Stimulated activated CD8-positive, alpha-beta memory T cell treated with anti-CD3 and anti-CD28 coated beads, Interleukin-2, amount 100 ng/mL, for 1 hour (primary cell): ENCODE measurements at places on chromosomes 7 and 10.

DNA sequence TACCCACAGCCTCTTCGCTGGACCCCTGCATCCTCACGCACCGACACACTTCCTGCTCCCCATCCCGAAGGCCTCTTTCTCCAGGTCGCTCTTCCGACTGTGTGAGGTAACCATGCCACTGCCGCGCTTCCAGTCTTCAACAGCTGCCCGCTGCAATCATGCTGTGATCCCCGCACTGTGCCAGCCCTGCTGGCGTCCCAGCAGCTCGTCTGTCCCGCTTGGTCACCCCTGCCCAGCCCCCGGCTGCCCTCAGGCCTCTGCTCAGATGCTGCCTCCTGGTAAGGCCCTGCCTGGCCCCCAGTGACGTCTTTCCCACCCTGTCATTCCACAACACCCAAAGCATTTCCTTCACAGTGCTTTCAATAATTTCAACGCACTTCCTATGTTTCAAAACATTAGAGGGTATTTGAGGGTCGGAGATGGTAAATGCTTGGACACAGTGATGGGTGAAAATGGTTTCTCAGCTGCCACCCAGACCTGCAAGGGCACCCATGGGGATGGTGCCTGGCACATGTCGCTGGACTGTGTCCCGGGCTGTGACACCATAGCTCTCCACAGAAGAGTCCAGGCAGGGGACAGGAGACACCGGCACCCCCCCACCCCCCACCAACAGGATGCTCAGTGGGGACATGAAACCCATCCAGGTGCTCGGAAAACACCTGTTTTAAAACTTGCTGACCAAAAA is 125.2 kb downstream of the MAD1L1 start:
- no peak for DNase-seq

- no peak for DNase-seq
These were observed 492.9 kb downstream of the PTPRN2 start for GRCh38 chr7:158094671-158095226.

- DNase-seq, result no peak
These were observed 22.7 kb downstream of the NT5C3A start for GRCh38 chr7:33039903-33040292.

DNA sequence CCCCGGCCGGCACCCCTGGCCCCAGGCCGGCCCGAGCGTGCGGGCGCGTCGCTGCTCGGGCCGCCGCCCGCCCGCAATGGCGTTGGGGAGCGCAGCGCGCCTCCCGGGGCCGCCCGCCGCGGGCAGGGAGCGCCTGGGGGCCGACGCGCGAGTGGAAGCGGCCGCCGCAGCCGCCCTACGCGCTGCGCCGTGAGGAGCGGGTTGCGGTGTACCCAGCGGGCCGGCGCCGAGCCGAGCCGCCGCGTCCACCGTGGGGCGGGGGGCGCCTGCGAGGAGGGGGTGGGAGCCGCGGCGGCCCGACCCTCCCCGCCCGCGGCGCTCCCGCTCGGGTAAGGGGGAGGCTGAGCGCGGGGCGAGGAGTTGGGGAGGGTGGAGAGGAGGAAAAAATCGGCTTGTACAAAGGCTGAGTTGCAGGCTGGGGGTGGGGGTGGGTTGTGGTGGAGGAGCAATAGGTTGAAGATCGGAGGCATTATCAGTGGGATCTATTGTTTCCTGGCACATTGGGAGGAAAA is 473 bp downstream of the PPP1R9A start:
- no peak for DNase-seq

DNA sequence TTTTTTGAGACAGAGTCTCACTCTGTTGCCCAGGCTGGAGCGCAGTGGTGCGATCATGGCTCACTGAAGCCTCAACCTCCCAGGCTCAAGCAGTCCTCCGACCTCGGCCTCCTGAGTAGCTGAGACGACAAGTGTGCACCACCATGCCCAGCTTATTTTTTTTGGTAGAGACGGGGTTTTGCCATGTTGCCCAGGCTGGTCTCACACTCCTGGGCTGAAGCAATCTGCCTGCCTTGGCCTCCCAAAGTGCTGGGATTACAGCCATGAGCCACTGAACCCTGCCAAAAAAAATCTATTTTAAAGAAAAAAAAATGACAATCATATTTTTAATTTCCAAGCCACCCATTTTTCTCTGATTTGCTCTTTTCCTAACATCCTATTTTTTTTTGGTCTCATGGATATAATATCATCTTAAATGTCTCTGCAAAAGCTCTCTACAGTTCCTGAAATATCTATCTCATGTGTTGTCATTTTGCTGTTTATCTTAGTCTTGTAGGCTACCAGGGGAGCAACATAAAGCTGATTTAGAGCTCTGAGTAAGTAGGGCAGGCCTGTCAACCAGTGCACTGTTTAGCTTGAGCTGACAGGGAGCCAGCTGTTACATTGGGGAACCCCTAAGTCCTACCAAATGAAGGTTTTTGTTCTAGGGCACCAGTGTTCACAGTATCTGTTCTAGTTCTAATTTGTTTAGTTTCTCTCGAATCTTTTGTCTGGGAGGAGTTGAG is 29.9 kb upstream of the HBP1 start:
- no peak for DNase-seq

DNA sequence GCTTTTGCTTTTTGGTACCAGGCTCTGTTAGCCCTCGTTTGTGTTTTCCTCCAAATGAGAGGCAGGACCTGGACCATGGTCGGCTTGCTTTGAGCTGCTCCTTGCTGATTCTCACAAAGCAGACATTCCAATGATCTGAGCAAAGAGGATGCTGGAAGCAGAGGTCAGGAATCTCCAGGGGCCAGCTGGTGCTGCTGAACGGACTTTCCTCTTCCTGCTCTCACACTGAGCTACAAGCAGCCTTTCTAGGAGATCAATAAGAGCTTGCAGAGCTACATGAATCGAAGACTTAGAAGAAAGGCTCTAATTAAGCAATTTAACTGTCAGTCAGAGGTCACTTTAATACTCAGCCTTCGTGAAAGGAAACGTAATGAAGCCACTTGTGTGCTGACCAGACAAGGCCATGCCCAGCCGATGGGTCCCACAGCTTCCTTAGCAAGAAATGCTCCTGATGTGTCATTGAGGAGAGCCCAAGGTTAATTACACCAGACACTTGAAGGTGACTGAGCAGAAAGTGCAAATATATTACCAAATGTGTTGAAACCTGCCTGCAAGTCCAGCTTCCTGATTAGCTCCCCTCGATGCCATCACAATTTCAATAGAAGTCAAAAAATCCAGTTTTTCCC is 151.3 kb upstream of the RSU1 start:
- no peak for DNase-seq

DNA sequence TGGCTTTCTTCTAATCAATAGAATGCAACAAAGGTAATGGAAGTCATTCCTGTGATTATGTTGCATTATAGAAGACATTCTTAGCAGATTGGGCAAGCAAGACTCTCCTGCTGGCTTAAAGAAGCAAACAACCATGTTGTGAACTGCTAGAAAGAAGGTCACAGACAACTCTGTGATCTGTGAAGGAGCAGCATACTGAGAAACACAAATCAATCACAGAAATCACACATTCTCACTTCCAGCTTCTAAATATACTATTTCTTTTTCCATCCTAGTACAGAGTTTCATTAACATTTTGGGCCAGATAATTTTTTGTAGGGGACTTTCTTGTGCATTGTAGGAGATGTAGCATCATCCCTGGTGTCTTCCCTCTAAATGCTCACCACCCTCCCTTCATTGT is 28.0 kb upstream of the PALS2 start:
- no peak for DNase-seq

- DNase-seq, result no peak
These were observed 9.4 kb upstream of the PPIA start for GRCh38 chr7:44787041-44787440.

DNA sequence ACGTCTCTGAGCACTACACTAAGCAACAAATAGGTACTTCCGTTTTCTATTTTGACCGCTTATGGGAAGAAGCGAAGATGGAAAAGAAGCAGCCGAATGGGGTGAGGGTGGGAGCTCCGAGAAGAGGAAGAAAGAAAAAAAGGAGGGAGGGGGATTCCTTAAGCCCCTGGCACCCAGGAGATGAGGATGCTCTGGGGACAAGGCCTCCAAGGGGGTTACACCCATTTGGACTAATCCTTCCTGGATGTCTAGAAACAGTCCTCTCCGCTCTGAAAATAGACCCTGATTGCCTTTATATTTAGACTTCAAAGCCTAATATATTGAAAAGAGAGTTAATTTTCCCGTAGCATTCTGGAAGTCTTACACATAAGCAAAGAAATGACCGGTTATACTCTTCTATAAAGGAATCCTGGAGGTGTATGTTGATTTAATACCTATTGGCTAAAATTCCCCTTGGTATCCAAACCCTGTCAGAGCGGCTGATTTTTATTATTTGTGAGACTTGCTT is 676 bp upstream of the HTR7 start:
- DNase-seq, result no peak

DNA sequence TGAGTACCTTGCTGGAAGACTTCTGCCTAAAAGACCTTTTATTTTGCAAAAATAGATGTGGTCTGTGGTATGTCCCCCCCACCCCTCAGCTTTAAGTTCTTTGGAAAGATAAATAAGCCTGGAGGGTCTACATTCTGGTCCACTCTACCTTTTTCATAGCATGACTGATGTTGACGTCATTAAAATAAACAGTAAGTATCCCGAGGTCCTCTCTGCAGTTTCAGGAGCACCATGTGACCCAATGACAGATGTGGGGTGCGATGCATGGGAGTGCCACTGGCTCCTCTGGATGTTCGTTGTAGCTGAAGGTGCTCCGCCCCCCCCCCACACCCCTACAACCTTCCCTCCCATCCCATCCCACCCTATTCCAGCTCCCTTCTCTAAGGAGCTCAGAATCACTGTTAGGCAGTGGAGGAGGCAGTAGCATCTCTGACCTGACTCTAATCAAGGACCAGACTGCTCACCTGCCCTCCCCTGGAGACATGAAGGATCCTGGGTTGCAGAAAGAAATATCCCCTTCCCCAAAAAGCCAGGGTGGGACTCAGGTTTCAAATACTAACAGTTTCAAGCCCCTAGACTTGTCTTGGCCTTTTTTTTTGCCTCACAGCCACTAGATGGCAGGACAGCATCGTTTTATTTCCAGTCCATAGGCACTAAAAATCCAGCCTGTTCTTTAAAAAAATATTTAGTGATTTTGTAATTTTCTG is 25.1 kb downstream of the CASP7 start:
- no peak for DNase-seq

GRCh38 chr7:151313857-151314256 is 27.8 kb upstream of the NUB1 start:
- no peak for DNase-seq

- no peak for DNase-seq
These were observed 106.8 kb downstream of the GLRX3 start for GRCh38 chr10:130243015-130243414.

GRCh38 chr7:40646717-40647116 is 511.9 kb downstream of the SUGCT start:
- no peak for DNase-seq

DNA sequence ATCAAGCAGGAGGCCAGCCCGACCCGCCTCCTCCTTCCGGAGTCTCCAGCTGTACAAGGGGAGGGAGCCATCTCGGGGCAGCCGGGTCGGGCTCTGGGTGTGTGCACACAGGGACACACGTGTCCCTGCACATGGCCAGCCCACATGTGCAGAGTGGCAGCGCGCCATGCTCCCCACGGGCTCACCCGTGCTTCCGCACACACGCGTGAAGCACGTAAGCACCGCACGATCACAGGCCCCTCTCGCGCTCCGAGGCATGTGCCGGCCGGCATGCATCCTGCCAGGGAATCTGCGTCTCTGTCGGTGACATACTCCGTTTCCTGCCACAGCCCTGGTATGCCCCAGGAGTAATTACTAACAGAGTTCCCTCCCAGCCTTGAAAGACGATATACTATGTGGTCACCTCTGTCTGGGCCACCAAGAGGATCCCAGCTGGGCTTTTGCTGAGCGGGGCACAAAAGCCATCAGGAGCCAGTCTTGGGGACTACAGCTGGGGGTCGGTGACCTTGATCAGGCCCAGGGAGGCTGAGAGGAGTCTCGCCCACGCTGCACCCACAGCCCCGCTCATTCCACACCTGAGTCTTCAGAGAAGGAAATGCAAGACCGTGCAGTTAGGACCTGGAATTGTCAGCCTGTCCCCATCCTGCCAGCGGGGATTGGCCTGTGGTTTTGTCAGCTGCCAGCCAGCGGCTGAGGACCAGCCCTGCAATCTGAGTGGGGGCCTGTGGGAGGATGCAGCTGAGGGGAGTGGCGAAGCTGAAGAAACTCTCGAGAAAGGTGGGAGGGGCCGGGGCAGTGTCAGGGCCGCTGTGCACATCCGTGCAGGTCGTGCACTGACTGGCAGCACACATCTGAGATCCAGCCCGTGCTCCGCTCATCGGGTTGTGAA is 11.0 kb upstream of the LFNG start:
- DNase-seq, result no peak

DNA sequence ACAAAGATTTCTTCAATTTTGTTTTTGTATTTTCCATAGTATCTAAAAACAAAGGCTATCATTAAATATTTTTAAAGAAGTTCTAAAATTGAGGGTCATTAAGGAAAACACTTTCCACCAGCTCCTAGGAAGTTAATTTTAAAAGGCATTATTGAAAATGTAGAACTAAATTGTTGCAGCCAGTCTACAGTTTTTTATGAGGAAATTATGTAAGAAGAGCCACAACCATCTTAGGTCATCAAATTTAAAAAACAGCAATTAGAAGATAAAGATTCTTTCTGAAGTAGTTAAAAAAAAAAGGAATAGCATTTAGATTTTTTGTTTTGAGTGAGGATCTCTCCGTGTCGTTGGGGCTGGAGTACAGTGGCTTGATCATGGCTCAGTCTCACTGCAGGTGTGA is 161.7 kb downstream of the NRBF2 start:
- no peak for DNase-seq

- no peak for DNase-seq
These were observed 297.1 kb upstream of the NFE2L3 start for GRCh38 chr7:25854608-25855497.

DNA sequence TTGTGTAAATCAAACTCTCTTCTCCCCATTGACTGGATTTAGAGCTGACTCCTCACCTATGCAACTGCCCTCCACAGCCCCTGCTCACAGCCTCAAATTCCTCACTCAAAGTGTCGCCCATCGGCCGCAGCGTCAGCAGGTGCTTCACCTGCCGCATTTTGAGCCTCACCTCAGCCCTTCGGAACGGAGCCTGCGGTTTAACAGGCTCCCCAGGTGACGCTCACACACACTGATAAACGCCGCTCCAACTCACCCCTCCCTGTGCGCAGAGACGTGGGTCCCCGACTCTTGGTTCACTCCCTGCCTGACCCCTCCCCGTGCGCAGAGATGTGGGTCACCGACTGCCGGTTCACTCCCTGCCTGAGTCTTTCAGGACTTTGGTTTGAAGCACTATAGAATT is 57.1 kb downstream of the CARD11 start:
- DNase-seq, result no peak
